ENCODE measurements at places on chromosomes 12 and 14.

GRCh38 chr14:87873741-87874140 is 119.2 kb downstream of the GALC start:
- H3K36me3 ChIP-seq, result no peaks in the 10 kb centered on the region
- peak; percentile 38 for DNase-seq
- H3K27me3 ChIP-seq, result no peaks in the 10 kb centered on the region
- no peaks in the 10 kb centered on the region for H3K4me1 ChIP-seq
- no peak overlapping the region for H3K27ac ChIP-seq

GRCh38 chr14:64442300-64442988 is 22.9 kb upstream of the AKAP5 start:
- no peak for DNase-seq
- no peak overlapping the region for H3K4me3 ChIP-seq
- no peak overlapping the region for H3K27ac ChIP-seq
- peaks cover 56% of the 10 kb centered on the region for H3K36me3 ChIP-seq

GRCh38 chr14:101177301-101177971 is 273.9 kb upstream of the RTL1 start:
- H3K4me1 ChIP-seq, result peaks cover 43% of the 10 kb centered on the region
- peak; percentile 94 for DNase-seq
- no peaks in the 10 kb centered on the region for H3K36me3 ChIP-seq
- H3K27me3 ChIP-seq, result no peaks in the 10 kb centered on the region
- H3K4me3 ChIP-seq, result no peak overlapping the region
- H3K27ac ChIP-seq, result peak overlapping the region; percentile 29

DNA sequence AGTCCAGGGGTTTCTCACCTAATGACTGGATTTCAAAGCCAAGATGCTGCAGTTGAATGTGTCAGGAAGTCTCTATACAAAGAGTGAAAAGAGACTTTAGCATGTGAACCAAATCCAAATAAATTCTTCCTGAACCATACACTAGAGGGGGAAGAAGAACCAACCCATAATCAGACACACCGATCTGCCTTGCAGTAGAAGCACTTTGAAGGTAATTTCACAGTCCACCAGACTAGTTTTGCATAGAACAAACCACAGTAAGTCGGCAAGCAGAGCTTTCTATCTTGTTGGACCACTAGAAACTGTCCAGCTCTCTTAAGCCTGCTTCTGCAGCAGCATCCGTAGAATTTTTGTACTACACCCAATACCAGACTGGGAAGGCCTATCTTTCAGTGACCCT is 39.3 kb downstream of the FIGNL2 start:
- no peak overlapping the region for H3K27ac ChIP-seq
- H3K36me3 ChIP-seq, result no peaks in the 10 kb centered on the region
- H3K27me3 ChIP-seq, result no peaks in the 10 kb centered on the region
- DNase-seq, result no peak
- no peaks in the 10 kb centered on the region for H3K4me1 ChIP-seq

DNA sequence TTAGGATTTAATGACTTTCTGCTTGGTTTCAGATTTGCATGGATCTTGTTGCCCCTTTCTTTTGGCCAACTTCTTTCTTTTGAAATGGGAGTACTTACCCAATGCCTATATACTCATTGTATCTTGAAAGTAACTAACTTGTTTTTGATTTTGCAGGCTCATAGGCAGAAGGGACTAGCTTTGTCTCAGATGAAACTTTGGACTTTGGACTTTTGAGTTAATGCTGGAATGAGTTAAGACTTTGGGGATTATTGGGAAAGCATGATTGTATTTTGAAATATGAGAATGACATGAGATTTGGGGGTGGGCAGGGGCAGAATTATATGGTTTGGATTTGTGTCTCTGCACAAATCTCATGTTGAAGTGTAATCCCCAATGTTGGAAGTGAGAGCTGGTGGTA is 657.1 kb downstream of the TMTC2 start:
- no peaks in the 10 kb centered on the region for H3K4me1 ChIP-seq
- DNase-seq, result no peak
- H3K27ac ChIP-seq, result no peak overlapping the region
- no peaks in the 10 kb centered on the region for H3K27me3 ChIP-seq

DNA sequence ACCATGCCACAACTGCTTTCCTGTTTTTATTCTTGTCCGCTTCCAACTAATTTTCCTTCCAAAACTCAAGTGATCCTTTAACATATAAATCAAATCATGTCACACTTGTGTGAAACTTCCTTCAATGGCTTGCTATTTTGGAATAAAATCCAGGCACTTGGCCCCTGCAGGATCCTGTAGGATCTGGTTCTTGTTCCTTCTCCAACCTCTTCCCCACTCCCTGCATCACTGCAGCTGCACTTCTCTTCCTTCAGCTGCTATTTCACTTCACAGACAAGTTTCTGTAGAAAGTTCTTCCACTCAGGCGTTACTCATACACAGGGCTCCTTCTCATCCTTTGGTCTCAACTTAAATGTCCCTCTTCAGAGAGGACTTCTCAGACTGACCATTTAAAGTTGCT is 239.7 kb upstream of the BTG1 start:
- H3K36me3 ChIP-seq, result no peaks in the 10 kb centered on the region
- H3K4me3 ChIP-seq, result no peak overlapping the region

GRCh38 chr12:356276-356988 is 32.7 kb downstream of the KDM5A start:
- H3K4me3 ChIP-seq, result no peak overlapping the region
- no peaks in the 10 kb centered on the region for H3K27me3 ChIP-seq
- no peak overlapping the region for H3K27ac ChIP-seq
- DNase-seq, result no peak

- peak overlapping the region; percentile 3 for H3K27ac ChIP-seq
- no peak overlapping the region for H3K4me3 ChIP-seq
- peaks cover 2% of the 10 kb centered on the region for H3K27me3 ChIP-seq
- peaks cover 19% of the 10 kb centered on the region for H3K4me1 ChIP-seq
- no peak for DNase-seq
- H3K36me3 ChIP-seq, result no peaks in the 10 kb centered on the region
Measured at GRCh38 chr14:99042381-99043266, 229.4 kb downstream of the BCL11B start.

DNA sequence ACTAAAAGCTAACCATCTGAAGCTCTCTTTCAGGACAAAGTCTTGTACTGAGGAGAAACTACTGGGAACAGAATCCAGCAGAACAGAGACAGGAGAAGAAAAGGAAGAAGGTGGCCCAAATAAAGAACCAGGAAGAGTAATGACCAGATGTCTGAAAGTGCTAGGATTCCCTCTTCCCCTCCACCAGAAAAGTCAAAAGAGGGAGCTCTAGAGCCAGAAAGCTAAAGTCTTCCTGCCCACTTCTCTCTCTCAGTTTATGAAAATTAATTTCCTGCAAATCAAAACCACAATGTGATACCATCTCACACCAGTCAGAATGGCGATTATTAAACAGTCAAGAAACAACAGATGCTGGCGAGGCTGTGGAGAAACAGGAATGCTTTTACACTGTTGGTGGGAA is 47.2 kb downstream of the SPPL3 start:
- no peaks in the 10 kb centered on the region for H3K4me1 ChIP-seq
- no peak overlapping the region for H3K27ac ChIP-seq
- peaks cover 4% of the 10 kb centered on the region for H3K36me3 ChIP-seq
- H3K27me3 ChIP-seq, result no peaks in the 10 kb centered on the region
- no peak for DNase-seq
- H3K4me3 ChIP-seq, result no peak overlapping the region

- no peaks in the 10 kb centered on the region for H3K4me1 ChIP-seq
- no peak overlapping the region for H3K27ac ChIP-seq
- no peaks in the 10 kb centered on the region for H3K36me3 ChIP-seq
- H3K4me3 ChIP-seq, result no peak overlapping the region
- no peaks in the 10 kb centered on the region for H3K27me3 ChIP-seq
Measured at GRCh38 chr12:34393821-34394150, 371.5 kb downstream of the ALG10 start.

GRCh38 chr14:32259368-32260013 is 56.4 kb upstream of the RNU6-8 start:
- H3K27me3 ChIP-seq, result no peaks in the 10 kb centered on the region
- no peak overlapping the region for H3K27ac ChIP-seq
- H3K4me1 ChIP-seq, result peaks cover 18% of the 10 kb centered on the region
- no peak overlapping the region for H3K4me3 ChIP-seq

DNA sequence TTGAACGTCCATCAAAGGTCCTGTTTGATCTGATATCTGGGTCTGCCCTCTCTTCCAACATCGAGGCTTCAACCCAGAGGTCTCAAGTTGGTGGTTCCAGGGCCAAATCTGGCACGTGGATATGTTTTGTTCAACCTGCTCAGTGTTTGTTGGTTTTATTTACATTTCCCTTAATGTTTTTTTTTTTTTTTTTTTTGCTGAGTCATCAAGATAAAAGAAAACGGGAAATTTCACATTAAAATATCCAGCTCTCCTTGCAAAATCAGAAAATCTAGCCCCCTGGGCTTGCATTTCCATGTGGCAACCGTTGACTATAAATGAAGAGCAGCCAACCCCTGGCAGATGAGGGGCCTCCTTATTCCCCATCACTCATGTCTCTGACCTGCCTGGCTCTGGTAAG is 765.6 kb upstream of the TBX3 start:
- H3K4me3 ChIP-seq, result no peak overlapping the region
- H3K36me3 ChIP-seq, result no peaks in the 10 kb centered on the region
- H3K27me3 ChIP-seq, result peaks cover 15% of the 10 kb centered on the region
- no peaks in the 10 kb centered on the region for H3K4me1 ChIP-seq
- no peak overlapping the region for H3K27ac ChIP-seq

DNA sequence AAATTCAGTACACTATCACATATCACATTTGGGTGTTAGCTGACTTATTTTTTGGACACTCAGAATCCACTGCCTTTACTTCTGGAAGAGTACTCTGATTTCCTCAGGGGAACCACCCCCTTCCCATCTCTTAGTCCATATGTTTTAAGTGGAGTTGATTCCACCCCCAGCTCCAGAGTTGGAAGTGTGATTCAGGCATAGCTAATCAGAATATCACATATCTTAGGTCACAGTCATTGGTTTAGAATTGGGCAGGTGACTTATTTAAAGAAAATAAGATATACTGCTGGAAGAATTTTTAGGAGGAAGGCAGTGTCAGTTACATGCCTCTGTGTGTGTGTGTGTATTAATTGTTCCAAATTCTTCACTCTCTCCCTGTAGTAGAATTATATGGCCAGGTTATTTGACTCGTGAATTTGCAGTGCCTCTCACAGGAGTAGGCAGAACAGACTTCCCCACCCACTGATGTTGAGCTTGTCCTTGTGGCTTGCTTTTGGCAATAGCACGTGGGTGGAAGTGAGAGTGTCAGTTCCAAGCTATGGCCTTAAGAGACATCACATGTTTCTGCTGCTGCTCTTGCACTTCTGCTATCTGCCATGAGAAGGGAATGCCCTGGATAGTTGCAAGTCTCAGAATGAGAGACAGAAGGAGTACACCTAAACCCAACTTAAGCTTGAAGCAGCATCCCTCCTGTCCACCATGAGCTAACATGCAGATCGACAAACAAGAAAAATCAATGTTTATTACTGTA is 6.4 kb upstream of the GAS2L3 start:
- H3K27ac ChIP-seq, result no peak overlapping the region

- H3K27ac ChIP-seq, result no peak overlapping the region
- no peak for DNase-seq
- peaks cover 2% of the 10 kb centered on the region for H3K4me1 ChIP-seq
- H3K4me3 ChIP-seq, result no peak overlapping the region
- no peaks in the 10 kb centered on the region for H3K36me3 ChIP-seq
Measured at GRCh38 chr14:55589171-55589570, 9.2 kb downstream of the KTN1 start.

- H3K4me1 ChIP-seq, result peaks cover 45% of the 10 kb centered on the region
- H3K27me3 ChIP-seq, result peaks cover 90% of the 10 kb centered on the region
- DNase-seq, result no peak
- no peak overlapping the region for H3K27ac ChIP-seq
- H3K4me3 ChIP-seq, result peak overlapping the region; percentile 30
Measured at GRCh38 chr12:48970702-48971334, 717 bp downstream of the WNT10B start.

DNA sequence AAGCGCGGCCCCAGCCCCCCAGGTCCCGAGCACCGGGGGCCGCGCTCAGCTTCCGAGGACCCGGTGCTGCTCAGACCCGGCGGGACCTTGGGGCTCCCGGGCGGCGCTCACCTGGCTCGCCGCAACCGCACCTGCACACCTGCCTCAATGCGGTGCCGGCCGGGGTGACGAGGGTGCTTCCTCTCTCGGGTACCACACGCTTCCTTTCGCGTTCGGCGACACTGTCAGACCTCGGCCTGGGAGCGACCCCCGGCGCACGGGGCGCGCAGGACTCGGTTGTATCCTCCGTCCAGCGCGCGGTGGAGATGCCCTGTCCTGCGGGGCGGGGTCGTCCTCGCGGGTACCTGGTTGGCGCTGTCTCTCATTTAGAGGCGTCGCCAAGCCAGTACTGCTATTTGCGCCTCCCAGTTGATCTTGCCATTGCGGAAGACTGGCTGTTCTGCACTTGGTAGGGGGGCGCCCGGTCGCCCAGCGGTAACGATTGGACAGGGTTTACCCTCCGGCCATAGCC is 718 bp downstream of the PACS2 start:
- no peaks in the 10 kb centered on the region for H3K27me3 ChIP-seq
- no peaks in the 10 kb centered on the region for H3K36me3 ChIP-seq
- peak; percentile 43 for DNase-seq
- peaks cover 43% of the 10 kb centered on the region for H3K4me1 ChIP-seq
- H3K4me3 ChIP-seq, result peak overlapping the region; percentile 66

GRCh38 chr14:67357969-67358354 is 1.6 kb downstream of the ATP6V1D start:
- H3K4me1 ChIP-seq, result peaks cover 12% of the 10 kb centered on the region
- no peaks in the 10 kb centered on the region for H3K27me3 ChIP-seq
- peaks cover 3% of the 10 kb centered on the region for H3K36me3 ChIP-seq
- H3K27ac ChIP-seq, result no peak overlapping the region
- no peak overlapping the region for H3K4me3 ChIP-seq

DNA sequence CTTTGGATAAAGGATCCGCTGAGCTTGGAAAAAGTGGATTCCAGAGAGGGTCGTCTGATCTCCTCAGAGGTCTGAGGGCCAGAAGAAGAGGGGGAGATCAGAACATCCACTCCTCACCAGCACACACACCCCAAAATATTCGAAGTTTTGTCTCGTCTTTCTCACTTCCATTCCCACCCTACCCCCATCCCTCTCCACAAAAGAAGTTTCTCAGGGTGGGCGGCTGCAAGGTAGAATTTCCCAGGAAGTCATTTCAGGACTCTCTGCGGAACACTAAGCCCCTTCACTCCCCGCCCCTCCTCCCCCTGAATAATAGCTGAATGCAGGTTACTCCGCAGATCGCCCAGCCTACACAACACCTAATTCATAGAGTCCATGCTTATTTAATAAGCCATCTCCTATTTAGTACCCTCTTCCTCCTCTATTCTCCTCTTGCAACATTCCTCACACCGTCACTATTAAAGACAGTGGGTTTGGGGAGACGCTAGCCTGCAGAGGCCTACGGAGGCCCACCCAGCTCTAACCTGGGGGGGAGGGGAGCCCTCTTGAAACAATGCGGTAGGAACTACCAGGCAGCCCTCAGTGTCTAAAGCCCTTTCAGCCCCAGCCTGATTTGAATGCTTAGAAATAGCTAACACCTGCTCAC is 649 bp upstream of the SALL2 start:
- no peak overlapping the region for H3K27ac ChIP-seq
- H3K27me3 ChIP-seq, result no peaks in the 10 kb centered on the region
- peak overlapping the region; percentile 75 for H3K4me3 ChIP-seq
- peaks cover 22% of the 10 kb centered on the region for H3K36me3 ChIP-seq
- DNase-seq, result no peak
- H3K4me1 ChIP-seq, result peaks cover 12% of the 10 kb centered on the region

GRCh38 chr12:31236998-31237637 is 88.8 kb downstream of the SINHCAF start:
- no peak overlapping the region for H3K27ac ChIP-seq
- no peaks in the 10 kb centered on the region for H3K36me3 ChIP-seq
- H3K27me3 ChIP-seq, result peaks cover 14% of the 10 kb centered on the region
- peaks cover 43% of the 10 kb centered on the region for H3K4me1 ChIP-seq
- no peak for DNase-seq
- no peak overlapping the region for H3K4me3 ChIP-seq
